Activated T-cell treated with anti-CD3 and anti-CD28 coated beads for 4 hours (primary cell): ENCODE measurements at places on chromosomes 5 and 9.

- no peak for DNase-seq
Observed at GRCh38 chr9:79877943-79878602, 306.3 kb downstream of the TLE4 start.

- no peak for DNase-seq
Observed at GRCh38 chr5:112929336-112930081, 7.5 kb upstream of the REEP5 start.

DNA sequence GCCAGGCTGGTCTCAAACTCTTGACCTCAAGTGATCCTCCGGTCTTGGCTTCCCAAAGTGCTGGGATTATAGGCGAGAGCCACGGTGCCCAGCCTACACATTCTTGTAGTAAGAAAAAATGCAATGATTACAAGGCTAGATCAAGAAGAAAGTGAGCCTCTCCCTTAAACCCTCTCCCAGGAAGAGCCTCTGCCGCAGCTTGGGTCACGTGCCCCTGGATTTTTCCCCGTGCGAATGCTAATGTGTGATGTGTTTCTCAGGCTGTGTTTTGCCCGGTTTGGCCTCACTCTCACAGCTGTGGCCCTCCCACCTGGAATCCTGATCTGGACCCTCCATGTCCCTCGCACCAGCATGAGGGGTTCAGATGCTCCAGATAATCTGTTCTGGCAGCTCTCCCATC is 6.9 kb downstream of the PLPP7 start:
- no peak for DNase-seq

DNA sequence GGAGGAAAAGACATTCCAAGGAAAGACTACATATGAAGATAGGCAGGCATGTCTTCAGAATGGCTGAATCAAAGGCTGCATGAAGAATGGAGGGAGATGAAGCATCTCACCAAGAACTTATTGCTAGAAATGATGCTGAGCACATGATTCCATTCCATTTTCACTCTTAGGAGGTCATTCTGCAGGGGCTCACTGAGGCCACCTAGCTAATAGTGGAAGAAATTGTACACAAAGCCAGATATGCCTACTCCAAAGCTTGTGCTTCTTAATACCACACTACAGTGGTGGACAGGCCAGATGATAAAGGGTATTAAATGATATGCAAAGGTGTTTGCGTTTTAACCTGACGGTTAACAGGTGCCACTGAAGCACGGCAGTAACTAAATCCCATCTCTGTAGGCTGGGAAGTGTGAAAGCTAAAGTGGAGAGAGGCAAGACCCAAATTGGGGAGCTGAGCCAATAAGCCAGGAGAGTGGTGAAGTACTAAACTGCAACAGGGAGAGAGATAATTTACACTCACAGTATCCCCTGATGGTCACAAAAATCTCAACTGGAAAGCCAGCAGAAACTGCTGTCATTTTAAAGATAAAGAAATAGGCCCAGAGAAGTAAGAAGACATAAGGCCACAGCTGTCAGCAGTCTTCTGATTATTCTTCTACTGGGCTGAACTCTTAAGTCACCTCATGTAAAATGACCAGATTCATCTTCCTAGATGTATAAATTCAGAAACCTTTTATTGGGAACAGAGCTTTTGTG is 14.6 kb downstream of the NDUFA8 start:
- no peak for DNase-seq

DNA sequence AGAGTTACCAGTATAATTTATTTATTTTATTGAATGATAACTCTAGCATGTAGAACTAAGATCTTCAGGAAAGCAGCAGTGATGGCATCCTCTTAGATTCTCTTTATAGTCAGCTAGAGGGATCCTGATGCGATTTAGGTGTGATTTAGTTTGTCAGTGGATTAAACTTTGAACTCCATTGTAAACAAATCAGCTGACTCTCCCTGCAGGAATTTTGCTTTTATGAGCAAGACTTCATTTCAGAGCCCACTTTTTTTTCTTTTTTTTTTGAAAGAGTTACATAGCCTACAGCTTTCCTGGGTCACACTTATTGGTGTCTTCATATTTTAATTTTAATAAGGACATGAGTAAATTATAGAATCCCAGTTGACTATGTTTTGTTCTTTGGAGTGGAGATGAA is 93.8 kb upstream of the SEMA6A start:
- DNase-seq = no peak

DNA sequence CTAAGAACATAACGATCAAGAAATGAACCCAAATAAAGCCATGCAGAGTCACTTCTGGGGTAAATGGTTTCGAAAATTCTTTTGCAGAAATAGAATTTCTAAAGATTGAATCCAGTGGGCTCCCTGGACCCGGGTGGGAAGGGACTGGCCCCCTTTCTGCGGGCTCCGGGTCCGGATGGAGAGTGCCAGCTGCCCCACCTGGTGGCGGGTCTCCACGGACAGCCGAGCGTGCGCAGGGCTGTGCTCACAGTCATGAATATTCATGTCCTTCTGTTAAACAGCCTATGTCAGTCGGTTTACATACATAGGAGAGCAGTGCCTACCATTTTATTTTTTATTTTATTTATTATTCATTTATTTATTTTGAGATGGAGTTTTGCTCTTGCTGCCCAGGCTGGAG is 4.7 kb upstream of the PPP1R26 start:
- DNase-seq = no peak

GRCh38 chr9:115804206-115804605 is 349.4 kb upstream of the PAPPA start:
- no peak for DNase-seq

DNA sequence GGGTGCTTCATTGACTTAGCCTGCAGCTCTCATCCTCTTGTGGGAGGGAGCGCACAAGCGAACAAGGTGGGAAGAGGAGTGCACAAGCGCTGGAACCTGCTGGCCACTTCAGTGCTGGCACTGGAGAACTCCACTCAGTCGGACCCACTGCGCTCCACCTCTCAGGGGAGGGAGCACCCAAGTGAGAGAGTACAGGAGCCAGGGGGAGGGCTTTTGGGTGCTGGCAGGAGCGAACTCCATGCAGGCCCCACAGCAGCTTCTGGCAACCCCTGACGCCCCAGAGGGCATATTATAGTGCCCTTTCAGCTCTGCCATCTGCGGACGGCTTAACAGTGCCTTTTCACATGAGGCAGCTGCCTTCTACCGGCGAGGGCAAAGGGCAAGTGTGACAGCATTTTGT is 774.2 kb upstream of the COX7C start:
- no peak for DNase-seq

DNA sequence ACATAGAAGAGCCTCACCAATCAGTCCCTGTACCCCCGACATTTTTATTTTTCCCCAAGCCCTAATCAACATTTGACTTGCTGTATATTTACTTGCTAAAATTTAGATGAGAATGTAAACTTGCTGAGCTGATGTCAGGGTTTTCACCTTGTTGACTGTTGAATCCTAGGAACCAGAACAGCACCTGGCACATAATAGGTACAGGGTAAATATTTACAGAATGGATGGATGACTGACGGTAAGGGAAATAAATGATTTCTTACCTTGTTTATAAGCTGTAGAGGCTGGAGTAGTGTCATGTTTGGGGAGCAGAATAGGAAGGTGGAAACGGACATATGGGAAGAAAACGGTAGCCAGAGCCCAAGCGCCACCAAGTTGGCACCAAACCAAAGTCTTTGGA is 107.0 kb upstream of the NUDT12 start:
- DNase-seq = no peak

- no peak for DNase-seq
Observed at GRCh38 chr5:58025809-58026208, 434.1 kb downstream of the PLK2 start.

- no peak for DNase-seq
Observed at GRCh38 chr5:109329333-109330237, 80.2 kb downstream of the PJA2 start.

DNA sequence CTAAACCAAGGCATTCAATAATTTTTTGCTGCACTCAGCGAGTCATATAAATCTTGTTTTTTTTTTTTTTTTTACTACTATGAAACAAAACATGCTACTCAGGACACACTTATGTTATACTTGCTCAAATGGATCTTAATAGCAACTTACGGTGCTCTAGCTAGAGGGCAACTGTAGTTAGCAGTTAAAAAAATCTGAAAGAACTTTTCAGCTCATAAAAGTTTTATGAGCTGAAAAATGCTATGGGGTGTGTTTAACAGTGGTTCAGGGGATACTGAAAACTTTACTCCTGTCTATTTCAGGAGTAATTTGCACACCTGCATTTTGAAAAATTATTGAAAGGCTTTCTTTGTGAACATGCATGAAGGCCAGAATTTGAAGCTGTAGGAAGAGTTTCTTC is 53.4 kb downstream of the VCAN start:
- no peak for DNase-seq

DNA sequence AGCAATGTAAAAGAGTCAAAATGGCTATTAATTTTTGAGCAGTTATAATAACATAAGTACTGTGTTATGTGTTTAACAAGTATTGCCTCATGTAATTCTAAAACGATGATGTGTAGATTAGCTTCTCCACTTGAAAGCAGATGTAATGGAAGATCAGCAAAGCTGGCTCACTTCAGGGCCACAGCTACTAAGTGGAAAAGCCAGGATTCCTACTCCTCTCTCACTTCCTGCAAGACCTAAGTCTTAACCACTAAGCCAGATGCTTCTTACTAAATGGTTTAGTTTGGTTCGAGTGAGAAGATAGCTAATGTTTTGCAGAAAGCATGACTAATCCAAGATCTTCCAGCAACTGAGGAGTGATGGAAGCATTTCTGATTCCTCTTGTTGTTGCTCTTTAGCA is 15.7 kb upstream of the TNC start:
- DNase-seq = no peak

- no peak for DNase-seq
Observed at GRCh38 chr5:111144352-111144930, 52.3 kb downstream of the WDR36 start.
